Nephron progenitor cell (in vitro differentiated cells): ENCODE measurements at places on chromosomes 2 and 18.

GRCh38 chr2:207437136-207437523 is 92.6 kb upstream of the CREB1 start:
- H3K4me1 ChIP-seq: peaks cover 9% of the 10 kb centered on the region
- no peak overlapping the region for H3K27ac ChIP-seq
- no peaks in the 10 kb centered on the region for H3K27me3 ChIP-seq
- no peak overlapping the region for H3K4me3 ChIP-seq
- DNase-seq: no peak

DNA sequence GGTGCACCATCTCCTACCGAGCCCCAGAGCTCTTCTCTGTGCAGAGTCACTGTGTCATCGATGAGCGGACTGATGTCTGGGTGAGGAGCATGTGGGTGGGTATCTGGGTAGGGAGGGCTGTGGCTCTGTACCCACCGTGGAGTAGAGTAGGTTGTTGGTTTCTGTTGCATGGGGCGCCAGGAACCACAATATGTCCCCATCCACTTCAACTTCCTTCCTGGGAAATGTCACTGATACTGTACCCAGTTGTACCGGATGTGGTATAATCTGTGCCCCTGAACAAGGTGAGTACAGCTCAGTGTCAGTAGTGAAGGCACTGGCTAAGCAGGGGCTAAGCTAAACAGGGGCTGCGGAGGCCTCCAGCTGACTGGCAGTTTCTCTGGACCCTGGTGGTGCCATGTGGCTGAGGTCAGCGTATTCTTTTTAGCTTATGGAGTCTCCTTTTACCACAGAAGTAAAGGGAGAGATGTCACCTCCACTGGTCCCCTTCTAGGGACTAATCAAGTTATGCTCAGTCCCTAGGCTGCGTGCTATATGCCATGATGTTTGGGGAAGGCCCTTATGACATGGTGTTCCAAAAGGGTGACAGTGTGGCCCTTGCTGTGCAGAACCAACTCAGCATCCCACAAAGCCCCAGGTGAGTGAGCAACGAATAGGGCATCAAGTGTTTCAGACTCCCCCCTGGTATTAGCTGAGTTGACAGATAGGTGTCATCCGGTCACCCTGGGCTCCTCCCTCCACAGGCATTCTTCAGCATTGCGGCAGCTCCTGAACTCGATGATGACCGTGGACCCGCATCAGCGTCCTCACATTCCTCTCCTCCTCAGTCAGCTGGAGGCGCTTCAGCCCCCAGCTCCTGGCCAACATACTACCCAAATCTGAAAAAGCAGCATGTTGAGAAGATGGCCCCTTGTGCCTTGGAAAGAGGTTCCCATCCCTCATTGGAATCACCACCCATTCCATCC is 2.7 kb downstream of the STK16 start:
- DNase-seq: no peak
- peaks cover 33% of the 10 kb centered on the region for H3K27me3 ChIP-seq
- peaks cover 65% of the 10 kb centered on the region for H3K4me1 ChIP-seq

DNA sequence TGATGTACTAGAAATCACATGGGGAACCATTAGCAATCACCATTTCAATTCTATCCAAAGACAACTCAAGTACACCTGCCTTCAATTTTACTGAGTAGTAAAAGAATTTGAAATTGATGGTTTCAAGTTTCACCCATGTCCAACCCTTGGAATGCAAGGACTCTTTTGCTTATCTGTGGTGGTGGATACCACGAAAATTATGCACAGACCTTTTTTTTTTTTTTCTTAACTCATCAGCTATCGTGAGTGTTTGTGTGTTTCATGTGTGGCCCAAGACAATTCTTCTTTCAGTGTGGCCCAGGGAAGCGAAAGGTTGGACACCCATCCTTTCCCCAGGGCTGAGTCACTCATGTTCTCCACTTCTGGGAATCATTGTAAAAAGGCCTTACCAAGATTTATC is 23.1 kb downstream of the ID2 start:
- no peaks in the 10 kb centered on the region for H3K4me1 ChIP-seq
- no peak for DNase-seq
- no peak overlapping the region for H3K4me3 ChIP-seq
- H3K27me3 ChIP-seq: peaks cover 10% of the 10 kb centered on the region
- no peak overlapping the region for H3K27ac ChIP-seq
- H3K36me3 ChIP-seq: peaks cover 5% of the 10 kb centered on the region

- H3K36me3 ChIP-seq: no peaks in the 10 kb centered on the region
- H3K27me3 ChIP-seq: peaks cover 20% of the 10 kb centered on the region
- no peak overlapping the region for H3K4me3 ChIP-seq
- peaks cover 16% of the 10 kb centered on the region for H3K4me1 ChIP-seq
- no peak for DNase-seq
- H3K27ac ChIP-seq: no peak overlapping the region
Observed at GRCh38 chr2:174691201-174691779, 73.0 kb downstream of the CHRNA1 start.

DNA sequence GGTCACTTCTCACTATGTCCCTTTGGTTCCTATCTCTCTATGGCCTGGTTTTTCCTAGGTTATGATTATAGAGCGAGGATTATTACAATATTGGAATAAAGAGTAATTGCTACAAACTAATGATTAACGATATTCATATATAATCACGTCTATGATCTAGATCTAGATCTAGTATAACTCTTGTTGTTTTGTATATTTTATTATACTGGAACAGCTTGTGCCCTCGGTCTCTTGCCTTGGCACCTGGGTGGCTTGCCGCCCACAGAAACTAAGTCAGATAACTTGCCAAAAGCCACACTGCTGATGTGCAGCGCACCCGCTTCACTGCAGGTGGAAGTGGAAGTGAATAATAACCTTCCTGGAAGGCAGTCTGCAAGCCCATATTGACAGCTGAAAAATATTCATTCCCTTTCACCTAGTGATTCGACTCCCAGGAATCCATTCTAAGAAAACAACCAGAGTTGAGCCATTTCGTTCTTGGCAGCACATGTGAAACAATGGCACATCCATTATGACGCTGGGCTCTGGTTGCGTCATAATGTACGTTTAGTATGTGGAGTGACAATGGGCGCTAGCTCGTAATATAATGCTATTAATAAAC is 725 bp upstream of the ANKRD53 start:
- DNase-seq: no peak
- H3K36me3 ChIP-seq: peaks cover 5% of the 10 kb centered on the region
- peaks cover 16% of the 10 kb centered on the region for H3K27me3 ChIP-seq
- H3K4me1 ChIP-seq: peaks cover 34% of the 10 kb centered on the region
- H3K4me3 ChIP-seq: peak overlapping the region; percentile 88
- H3K27ac ChIP-seq: no peak overlapping the region
